Stimulated activated CD8-positive, alpha-beta memory T cell treated with anti-CD3 and anti-CD28 coated beads, Interleukin-4, amount 100 ng/mL, for 1 hour (primary cell): ENCODE measurements at places on chromosomes 1 and 21.

GRCh38 chr1:39310015-39310414 lies 105.5 kb downstream of the MACF1 start:
- no peak for DNase-seq

DNA sequence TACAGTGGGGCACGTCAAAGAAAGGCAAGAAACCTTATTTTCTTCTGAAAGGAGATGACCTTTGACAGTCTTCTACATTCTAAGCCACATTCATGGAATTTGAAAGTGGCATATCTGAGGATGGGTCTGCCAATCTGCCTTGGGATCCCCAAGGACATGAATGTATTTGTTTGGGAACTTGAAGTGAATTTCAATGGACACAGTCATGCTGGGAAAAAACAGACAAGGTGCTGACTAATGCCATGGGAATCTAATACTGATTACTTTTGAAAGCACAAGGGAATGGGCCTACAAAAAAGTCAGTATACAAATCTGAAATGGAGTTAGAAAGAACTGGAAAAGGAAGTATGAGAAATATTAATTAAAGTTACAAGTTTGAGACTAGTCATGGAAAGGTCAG lies 128.8 kb downstream of the KCNJ6 start:
- DNase-seq: no peak

- no peak for DNase-seq
Observed at GRCh38 chr1:234553240-234554188, 56.5 kb downstream of the IRF2BP2 start.

DNA sequence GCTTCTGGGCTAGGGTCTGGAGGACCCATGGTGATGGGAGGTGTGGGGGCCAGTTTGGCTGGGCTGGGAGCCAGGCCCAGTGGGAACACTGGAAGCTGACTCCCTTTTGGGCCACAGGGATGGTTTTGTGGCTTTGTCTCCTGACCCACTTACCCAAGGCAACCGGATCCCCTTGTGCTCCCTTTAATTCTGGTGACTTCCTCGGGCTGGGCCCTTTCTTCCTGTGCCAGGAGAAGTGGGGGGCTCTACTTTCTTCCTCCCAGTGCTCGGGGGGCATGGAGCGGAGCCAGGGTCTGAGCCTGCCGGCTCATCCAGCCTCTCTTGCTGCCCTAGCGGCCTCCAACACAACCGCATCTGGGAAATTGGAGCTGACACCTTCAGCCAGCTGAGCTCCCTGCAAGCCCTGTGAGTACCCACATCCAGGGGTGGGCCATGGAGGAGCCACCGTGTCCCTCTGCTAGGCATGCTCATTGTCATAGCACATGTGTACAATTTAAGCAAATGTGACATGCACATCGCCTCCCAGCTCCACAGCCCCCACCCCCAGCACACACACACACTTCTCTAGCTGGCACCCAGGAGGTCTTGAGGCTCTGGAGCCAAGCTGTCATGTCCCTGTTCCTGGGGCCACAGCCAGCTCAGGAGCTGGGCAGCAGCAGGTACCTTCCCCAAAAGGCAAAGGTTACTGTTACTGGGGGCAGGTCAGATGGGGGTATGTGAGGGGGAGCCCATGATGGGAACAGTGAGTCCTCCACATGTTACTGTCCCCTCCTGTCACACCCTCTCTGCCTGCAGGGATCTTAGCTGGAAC lies 35.0 kb downstream of the UBE2T start:
- DNase-seq: no peak

- DNase-seq: no peak
Observed at GRCh38 chr21:36859744-36860501, 106.5 kb downstream of the HLCS start.

GRCh38 chr1:6033124-6033523 lies 12.6 kb upstream of the KCNAB2 start:
- no peak for DNase-seq

DNA sequence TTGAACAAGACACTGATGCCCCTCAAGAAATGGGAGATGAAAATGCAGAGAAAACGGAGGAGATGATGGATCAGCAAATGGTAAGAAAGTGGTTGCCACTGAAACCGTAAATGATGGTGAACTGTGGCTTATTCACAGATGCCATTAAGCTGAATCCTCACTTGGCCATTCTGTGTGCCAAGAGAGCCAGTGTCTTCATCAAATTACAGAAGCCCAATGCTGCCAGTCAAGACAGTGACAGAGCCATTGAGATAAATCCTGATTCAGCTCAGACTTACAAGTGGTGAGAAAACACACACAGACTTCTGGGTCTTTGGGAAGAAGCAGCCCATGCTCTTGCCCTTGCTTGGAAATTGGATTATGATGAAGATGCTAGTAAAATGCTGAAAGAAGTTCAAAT lies 52.5 kb downstream of the NBPF6 start:
- no peak for DNase-seq

GRCh38 chr1:47249755-47250154 lies 17.7 kb upstream of the TAL1 start:
- DNase-seq: no peak

DNA sequence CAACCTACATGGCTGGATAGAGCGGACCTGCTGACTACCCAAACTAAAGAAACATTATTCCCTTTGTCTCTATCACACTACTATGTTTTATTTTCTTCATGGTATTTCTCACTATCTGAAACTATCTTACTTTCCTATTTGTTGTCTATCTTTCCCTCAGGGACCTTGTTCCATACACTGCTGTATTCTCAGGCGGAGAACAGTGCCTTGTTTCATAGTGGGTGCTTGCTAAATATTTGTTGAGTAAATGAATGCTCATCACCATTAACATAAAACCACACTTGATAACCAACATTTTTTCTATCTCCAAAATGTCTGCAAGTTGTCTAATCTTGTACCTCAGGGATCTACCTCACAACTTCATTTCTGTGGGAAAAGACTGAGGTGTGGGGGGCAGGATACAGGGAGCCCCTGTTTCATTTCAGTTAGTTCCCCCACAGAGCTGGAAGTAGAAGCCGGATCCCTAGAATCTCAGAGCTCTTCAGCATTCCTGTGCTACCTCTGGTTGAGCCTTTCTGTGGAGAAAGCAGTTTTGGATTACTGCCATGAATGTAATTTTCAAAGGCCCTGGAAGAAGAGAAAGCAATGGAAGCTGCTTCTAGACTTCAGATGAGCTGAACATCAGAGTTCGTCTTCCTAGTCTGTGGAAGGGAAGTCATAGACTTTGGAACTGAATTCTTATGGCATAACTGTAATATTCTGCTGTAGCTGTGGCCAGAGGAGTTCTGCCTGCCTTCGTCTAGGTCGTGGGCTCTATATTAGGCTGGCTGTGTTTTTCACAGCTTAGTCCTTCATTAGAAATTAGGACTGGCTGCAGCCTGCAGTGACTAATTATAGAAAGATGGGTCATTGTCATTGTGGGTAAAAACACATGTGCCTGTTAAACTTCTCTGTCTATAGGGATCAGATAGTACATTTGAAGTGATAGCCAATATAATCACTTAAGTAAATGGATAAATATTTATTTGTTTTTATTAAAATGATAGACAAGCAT lies 293.2 kb upstream of the SGIP1 start:
- DNase-seq: no peak

DNA sequence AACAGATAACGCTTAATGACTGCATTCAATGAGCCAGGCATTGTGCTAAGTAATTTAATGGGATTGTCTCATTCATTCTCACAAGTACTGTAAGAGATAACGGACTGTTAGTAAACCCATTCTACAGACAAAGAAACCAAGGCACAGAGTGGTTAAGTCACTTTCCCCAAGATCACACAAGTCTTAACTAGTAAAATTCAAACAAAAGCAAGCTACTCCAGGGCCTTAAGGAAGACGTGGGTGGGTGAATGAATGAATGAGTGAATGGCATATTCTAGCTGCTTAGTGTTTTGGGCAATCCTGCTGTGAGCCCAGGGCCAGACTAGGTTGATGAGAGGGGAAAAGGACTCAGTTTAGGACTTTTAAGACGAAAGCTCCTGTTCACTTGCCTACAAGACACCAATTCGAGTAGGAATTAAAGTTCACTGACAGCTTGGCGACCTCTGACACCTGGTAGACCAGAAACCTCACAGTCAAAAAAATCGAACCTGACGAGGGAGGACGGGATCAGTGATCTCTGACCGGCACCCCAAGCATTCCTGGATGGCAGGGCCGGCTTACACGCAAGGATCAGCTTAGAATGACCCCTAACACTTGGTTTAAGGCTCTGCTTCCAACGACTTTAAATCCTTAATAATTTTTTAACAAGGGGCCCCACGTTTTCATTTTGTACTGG lies 557 bp downstream of the EMC1 start:
- no peak for DNase-seq

DNA sequence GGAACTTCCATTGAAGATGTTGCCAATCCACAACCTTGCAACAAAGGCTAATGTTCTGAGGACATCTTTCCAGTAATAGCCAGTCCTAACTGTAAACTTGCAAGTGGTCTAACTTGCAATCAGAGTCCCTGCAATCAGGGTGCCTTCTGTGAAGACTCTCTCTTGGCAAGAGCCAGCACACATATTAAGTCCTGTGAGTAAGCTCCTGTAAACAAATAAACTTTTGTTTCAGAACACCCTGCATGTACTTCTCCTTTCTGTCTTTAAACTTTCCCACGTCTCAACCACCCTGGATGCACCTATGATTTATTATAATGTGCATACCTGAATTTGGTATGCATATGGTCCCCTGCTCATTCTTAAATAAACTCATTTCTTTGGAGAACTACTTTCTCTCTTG lies 9.1 kb downstream of the GBP7 start:
- no peak for DNase-seq

GRCh38 chr1:198168227-198168626 lies 11.4 kb downstream of the NEK7 start:
- DNase-seq: no peak

DNA sequence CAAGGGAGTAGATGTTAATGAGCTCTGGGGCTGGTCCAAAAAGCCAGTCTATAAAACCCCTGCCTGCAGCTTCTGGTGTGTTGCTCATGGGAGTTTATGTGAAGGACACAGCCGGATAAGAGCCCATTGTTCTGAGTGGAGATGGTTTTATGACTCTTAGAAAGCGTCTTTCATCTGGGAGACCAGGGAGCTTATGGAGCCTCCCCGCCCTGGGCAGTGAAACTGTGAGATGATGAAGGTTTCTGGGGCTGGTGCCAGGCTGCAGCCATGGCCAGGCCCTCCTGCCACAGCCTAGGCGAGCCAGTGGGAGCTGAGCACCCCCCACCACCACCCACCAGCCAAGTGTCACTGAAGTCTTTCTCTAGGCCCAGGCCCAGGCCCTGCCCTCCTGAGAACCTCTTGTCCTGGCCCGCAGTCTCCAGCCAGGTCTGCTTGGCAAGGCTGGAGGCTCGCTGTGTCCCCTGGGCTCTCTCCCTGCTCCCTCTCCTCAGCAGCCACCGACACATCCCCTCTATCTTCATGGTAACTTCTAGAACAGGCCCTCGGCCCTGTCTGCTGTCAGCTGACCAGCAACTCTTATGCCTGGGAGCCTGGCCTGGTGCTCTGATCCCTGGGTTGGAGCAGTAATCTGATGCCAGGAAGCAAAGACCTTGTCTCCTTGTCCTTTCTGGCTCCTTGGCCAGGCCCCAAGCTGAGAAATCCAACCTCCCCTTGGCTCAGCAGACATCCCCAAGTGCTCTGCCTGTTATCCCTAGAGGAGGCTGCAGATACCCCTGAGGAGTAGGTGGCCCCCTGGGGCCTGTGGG lies 7.6 kb upstream of the ARHGEF10L start:
- DNase-seq: no peak

DNA sequence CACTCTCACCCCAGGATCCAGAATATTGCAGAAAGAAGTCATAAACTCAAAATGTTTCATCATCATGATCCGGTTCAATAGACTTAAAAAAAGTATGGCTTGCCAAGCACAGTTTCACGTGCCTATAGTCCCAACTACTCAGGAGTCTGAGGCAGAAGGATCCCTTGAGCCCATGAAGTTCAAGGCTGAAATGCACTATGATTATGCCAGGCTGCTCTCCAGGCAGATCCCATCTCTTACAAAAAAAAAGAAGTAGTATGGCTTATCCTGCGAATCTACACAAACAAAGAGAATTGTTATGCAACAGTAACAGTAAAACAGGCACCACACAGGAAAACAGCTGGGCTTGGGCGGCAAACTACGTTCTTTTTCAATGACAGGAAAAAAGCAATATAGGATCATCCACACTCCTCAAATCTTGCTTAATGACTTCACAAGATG lies 76.2 kb downstream of the EIF4G3 start:
- no peak for DNase-seq

DNA sequence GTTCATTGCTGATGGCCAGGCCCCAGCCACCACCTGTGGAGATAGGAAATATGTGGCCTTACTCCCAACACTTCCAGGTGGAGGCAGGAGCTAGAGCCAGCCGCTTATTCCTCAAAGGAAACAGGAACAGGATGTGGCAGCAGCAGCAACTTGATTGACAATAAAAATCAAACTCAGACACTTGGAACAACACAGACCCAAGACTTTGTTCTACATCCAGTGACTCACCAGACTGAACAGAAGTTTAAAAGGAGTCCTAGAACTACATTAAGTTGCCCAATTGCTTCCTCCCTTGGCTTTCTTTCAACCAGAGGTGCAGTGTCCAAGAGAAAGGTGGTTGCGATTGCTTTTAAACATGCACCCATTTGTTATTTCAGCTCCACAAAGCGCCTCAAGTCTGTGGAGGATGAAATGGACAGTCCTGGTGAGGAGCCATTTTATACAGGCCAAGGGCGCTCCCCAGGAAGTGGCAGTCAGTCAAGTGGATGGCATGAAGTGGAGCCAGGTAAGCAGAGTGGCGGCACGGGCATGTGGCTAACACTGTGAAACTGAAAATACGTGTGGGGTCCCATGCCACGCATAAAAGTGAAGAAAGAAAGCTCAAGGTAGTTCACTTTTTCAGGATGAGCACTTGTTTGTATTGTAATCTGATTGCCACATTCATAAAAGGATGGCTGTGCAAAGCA lies 276.6 kb downstream of the NFIA start:
- DNase-seq: no peak

DNA sequence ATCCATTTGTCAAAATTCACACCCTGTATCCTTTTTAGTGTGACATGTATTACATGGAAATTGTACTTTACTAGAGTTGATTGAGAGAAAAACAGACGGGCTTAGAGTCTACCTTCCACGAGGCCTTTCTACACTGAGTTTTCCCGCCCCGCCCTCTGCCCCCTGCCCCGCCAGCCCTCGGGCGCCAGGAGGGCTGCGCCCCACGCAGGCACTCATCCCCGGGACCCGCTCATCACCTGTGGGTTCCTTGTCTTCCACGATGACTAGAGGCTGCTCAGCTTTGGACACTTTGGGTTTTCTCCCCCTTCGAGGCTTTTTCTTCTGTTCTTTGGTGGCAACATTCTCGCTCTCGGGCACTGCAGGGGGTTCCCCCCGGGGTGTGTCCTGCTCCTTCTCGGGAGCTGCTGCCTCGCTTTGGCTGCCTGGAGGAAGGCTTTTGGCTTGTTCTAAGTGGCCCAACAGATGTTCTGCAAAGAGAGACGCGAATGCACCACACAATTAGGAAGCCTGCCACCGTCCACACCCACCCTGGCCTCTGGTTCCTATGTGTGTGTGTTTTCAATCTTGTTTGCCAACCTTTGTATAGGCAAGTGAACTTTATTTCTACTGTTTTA lies 39.6 kb downstream of the PRDM15 start:
- DNase-seq: no peak

- no peak for DNase-seq
Observed at GRCh38 chr1:223496883-223497282, 103.7 kb downstream of the CCDC185 start.

GRCh38 chr1:246631426-246631825 lies 65.2 kb downstream of the CNST start:
- DNase-seq: no peak
